ENCODE measurements at places on chromosomes 3 and 15.

GRCh38 chr3:170057550-170057949 lies 19.8 kb downstream of the GPR160 start:
- no peak for DNase-seq

DNA sequence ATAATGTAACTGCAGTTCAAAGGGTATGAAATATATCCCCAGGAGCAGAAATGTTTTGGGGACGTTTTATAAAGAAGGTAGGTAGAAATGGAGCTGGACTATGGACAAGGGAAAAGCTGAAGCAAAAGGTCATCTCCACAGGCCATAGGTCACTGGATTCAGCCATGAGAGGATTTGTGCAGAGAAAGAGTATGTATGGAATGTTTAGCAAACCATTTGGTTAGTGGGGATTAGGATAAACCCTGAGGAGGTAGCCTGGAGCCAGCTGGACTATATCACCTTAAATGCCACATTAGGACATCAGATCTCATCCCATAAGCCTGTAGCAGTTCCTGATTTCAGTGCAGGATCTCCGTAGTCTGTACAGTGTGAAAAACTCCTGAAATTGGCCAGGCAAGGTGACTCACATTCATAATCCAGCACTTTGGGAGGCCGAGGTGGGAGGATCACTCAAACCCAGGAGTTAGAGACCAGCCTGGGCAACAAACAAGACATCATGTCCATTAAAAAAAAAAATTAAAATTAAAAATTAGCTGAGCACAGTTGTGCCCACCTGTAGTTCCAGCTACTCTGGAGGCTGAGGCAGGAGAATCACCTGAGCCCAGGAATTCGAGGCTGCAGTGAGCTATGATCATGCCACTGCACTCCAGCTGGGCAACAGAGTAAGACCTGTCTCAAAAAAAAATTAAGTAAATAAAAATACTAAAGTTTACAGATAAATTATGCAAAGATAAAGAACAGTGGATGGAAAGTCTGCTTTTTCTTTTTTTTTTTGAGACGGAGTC lies 4.7 kb downstream of the IP6K1 start:
- no peak for DNase-seq

- DNase-seq, result no peak
Measured at GRCh38 chr3:145939431-145939830, 221.6 kb downstream of the PLOD2 start.

GRCh38 chr3:179666436-179667035 lies 13.7 kb downstream of the USP13 start:
- DNase-seq, result no peak

DNA sequence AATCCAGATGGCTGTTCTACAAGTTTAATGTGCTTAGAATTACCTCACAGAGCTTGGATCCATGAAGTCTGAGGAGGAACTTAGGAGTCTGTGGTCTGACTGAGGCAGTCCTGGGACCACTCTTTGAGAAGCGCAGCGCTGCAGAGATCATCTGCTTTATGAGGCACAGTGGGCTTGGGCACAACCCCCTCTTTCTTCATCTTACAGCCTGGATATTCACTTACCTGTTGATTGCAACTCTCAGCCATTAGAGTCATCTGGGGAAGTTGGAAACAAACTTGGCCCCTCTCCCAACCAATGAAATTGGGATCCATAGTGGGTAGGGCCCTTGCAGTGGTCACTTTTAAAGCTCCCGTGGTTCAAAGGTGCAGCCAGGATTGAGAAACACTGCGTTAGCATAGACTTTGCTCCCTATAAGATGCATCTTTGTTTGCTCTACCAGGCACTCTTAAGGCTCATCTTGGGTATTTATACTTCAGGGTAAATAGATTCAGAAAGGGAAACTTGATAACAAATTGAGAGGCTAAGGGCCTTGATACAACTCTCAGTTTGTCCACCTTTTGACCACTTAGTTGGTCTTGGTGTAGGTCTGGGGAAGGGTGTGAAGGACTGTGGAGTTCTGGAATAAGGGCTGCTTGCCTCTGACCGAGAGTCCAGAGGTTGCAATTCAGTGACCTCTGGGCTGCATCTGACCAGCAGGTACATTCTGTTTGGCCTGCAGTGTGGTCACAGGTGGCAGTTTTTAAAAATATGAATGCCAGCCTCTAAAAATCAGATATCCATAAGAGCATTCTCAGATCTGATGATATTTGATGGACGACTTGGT lies 22.8 kb downstream of the FEM1B start:
- no peak for DNase-seq

GRCh38 chr3:185900228-185900627 lies 37.6 kb downstream of the TRA2B start:
- DNase-seq, result peak; percentile 66

- DNase-seq, result no peak
Measured at GRCh38 chr15:96553931-96554330, 223.4 kb downstream of the NR2F2 start.
